NCI-H2081 (cell line): ENCODE measurements at places on chromosomes 5 and 9.

DNA sequence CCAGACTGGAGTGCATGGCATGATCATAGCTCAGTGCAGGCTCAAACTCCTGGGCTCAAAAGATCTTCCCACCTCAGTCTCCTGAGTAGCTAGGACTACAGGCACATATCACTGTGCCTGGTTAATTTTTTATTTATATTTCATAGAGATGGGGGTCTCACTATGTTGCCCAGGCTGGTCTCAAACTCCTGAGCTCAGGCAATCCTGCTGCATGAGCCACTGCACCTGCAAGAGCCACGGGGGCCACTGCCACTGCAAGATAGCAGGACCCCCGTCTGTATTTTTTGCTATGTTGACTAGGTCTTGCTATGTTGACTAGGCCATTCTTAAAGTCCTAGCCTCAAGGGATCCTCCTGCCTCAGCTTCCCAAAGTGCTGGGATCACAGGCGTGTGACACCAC, 6.5 kb downstream of the CYSTM1 start:
- DNase-seq = no peak

DNA sequence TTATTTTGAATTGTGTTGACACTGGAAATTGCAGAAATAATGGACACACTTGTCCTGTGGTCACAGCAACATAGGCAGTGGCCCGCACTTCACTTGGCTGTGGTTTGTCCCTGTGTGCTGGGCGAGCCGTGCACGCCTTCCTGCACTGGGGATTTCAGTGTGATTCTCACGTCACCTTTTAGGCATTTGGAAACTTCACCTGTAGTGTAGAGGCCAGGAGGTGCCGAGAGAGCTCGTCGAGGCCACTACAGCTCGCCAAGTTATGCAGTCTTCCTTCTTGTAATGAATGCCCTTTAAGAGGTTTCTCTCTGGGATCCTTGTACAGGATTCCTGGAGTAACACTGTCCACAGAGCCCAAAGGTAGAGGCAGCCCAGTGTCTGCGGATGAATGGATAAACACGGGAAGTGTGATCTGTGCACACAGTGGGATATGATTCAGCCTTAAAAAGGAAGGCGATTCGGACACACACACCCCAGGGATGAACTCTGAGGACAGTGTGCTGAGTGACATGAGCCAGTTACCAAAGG, 14.7 kb downstream of the TRAF2 start:
- no peak for DNase-seq

DNA sequence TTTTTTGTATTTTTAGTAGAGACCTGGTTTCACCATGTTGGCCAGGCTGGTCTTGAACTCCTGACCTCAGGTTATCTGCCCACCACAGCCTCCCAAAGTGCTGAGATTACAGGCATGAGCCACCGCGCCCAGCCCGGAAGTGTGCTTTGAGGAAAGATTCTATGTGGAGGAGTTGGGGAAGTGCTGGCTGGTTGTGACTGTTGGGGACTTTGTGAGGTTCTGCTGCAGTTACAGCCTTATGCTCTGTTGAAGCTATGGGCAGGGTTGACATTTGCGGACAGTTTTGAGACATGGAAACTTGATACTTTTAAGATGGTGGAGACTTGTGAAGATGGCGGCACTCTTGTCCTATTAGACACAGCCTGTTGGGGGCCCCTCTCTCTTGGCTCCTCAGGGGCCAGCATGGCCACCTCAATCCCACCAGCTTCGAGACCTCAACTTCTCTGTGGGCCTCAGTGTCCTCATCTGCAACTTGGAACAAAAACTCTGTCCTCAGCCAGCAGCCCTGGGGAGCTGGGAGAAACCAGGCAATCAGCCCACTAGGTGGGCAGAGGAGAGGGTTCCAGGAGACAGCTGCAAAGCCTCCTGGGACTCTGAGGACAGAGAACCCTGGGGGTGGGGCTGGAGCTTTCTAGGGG, 24.9 kb downstream of the C9orf50 start:
- no peak for DNase-seq

- DNase-seq = no peak
Observed at GRCh38 chr5:64330728-64331231, 165.1 kb downstream of the RNF180 start.

GRCh38 chr5:171391996-171392577, 4.4 kb downstream of the NPM1 start:
- no peak for DNase-seq

DNA sequence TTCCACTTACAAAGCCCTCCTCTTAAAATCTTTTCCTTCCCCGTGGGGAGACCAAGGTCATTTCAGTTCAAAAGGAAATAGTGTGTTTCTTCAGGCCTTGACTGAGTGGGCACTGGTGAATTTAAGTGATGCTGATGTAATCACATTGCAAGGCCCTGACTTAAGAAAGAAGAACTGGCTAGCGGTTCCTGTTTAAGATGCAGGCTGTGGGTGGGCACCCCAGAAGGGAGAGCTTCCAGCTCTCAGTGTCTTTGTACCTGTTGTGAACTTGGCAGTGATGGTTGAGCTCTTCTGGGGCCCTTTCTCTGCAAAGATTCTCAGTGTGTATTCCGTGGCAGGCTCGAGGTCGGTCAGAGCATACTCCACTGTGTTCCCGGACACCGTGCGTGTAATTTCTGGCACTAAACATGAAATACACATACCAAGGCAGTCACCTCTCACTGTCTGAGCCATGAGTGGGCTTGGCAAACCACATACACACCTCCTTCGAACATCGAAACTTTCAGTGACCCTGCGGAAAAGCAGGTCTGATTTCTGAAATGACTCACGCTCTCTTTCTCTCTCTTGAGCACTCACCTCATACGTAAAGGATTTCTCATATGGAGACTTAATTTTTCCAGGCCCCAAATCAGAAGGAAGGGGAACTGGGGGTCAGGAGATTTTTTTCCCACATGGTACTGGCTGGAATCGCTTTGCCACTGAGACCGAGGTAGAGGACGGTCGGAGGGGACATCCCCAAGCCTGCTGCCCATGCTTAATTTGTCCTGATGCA, 81.9 kb downstream of the TNC start:
- no peak for DNase-seq
